ENCODE measurements at places on chromosomes 11 and 22.

GRCh38 chr22:42643634-42644421 lies 3.4 kb upstream of the ATP5MGL start:
- no peak for DNase-seq

- no peak for DNase-seq
Observed at GRCh38 chr22:20885017-20885556, 26.3 kb downstream of the SNAP29 start.

DNA sequence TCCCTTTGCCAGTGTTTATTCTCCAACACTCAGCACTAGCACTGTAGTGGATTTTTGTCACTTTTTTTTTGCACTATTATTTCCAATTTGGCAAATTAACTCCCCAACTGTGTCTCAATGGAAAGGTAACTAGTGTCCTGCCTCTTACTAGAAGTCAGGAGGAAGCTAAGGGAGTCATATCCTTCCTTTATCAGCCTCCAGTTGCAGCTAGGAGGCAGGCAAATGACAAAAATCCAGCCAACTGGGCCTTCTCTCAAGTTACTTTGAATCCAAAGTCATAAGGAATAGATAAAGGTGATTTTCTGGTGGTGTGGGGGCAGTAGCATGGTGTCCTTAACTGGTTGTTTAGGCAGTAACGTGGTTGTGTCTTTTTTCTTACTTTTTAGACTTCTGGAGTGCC lies 15.6 kb upstream of the P4HA3 start:
- no peak for DNase-seq

DNA sequence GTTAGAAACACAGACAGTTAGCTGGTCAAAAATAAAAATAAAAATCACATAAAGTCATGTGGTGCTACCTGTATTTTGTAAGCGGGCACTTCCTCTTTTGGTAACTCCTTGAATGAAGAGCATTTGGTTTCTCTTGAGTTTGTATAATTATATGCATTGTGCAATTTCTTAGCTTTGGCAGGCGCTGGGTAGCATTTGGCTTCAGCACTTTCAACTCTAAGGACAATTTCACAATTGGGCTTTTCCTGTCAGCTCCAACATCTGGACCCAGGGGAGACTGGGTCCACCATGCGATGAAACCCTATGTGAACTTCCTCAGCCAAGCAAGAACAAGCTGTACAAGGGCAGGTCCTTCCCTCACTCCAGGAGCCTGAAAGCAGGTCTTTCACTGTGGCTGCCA lies 169.1 kb downstream of the RRAS2 start:
- DNase-seq = no peak

DNA sequence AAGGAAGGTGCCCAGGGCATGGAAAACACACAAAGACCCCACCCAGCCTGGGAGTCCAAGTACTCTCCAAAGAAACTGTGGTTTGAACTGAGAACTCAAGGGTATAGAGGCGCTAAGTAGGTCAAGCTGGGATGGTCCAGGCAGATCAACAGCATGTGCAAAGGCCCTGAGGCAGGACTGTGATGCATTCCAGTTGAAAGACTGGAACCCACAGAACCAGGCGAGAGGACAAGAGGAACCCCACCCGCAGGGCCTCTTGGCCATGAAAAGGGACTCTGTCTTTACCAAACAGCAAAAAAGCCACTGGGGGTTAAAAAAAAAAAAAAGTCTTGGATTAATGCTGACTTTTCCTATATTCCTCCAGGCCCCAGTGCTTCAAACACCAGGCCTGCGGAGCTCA lies 14.3 kb downstream of the CARD10 start:
- no peak for DNase-seq

DNA sequence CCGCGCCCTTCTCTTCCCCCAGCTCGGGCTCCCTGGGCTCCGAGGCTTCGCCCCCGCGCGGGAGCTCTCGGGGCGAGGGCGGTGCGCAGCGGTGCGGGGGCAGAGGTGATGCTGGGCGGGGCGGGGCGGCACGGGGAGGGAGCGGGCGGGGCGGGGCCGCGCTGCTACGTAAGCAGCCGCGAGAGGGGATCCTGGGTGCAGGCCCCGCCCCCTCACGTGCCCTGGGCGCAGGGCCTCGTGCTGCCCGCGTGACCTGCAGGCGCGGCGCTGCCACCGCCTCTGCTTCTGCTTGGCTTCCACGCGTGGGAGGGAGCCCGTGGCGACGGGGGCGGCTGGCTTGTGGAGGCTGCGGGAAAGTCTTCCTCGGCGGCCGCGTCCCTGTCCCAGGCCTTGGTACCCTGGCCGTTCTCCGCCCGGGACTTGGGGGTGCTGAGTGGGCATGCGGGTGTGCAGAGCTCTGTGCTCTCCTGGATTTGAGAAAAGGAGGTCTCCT lies 132.6 kb upstream of the HSD17B12 start:
- no peak for DNase-seq

DNA sequence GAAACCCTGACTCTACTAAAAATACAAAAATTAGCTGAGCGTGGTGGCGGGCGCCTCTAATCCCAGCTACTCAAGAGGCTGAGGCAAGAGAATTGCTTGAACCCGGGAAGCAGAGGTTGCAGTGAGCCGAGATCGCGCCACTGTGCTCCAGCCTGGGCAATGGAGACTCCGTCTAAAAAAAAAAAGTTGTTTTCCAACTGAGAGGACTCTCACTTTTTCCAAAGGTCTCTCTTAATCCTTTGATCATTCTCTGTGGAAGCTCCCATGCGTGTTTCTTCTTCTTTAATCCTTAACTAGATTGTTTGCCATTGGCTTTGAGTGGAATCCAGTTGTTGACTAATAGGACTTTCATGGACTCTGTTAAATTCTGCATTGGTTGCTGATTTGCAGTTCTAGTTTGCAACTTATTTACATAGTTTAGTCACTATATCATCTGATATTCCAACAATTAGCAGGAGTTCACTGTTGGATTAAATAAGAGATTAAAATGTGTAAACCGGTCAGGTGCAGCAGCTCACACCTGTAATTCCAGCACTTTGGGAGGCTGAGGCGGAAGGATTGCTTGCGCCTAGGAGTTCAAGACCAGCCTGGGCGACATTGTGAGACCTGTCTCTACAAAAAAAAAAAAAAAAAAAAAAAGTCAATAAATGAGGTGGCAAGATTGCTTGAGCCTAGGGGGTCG lies 79.7 kb downstream of the C22orf31 start:
- no peak for DNase-seq

- no peak for DNase-seq
Observed at GRCh38 chr11:44960200-44960845, 9.6 kb upstream of the TP53I11 start.

- DNase-seq = no peak
Observed at GRCh38 chr22:25000686-25001085, 48.2 kb downstream of the KIAA1671 start.

DNA sequence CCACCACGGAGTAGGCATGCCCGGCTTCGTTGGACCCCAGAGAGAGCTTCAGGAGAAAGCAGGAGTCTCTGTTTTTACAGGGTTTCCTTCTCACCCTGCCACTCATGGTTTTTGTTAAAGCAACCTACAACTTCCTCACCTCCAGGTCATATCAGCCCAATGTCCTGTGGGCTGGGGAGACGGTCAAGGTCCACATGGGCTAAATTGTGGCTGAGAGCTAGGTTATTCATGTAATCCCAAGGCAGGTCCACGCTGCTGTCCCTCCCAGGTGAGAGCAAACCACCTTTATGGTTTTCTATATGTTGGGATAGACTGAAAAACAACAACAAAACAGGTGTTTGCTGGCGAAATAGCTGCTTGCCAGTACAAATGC lies 19.5 kb downstream of the TSPAN32 start:
- no peak for DNase-seq

GRCh38 chr11:93213622-93214021 lies 15.8 kb upstream of the SLC36A4 start:
- no peak for DNase-seq

DNA sequence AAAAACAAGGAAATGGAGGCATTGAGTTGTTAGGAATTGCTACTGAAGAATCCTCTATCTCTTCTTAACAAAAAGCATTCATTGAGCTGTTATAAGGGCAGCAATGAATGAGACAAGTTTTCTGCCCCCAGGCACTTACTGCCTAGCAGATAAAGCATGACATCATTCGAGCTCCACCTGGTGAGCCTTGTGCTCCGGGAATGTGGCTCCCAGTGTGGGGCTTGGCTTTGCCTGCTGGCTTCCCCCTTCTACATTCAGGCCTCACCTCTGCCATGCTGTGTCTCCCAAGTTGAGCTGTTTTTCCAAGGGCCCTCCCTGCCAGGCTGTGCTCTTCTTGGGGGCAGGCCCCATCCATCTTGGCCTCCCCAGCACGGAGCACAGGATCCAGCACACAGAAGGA lies 56.9 kb upstream of the EIF3D start:
- DNase-seq = no peak

DNA sequence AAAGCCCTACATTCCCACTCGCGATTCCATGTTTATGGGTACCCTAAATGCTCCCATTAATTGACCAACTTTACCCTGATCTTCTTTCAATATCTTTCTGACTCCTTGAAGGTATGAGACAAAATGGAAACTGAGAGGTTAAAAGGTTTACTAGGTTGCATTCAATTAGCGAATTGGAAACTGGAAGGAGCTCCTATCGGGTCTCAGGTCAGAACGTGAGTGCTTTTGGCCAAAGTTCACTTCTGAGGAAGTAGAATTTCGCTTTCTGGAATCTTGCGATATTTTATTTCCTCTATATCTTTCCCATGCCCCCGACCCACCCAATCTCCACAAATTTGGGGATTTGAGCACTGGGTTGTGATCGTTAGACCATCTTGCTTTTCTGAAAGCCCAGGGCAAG lies 2.6 kb downstream of the EHF start:
- no peak for DNase-seq

- no peak for DNase-seq
Observed at GRCh38 chr22:50012211-50013181, at the start of gene IL17REL. Gene IL17REL (minus strand): TSS chr22:50012765. CDS start chr22:50012646, 119 bp downstream.

- no peak for DNase-seq
Observed at GRCh38 chr22:35611891-35612576, 5.1 kb downstream of the MB start.

DNA sequence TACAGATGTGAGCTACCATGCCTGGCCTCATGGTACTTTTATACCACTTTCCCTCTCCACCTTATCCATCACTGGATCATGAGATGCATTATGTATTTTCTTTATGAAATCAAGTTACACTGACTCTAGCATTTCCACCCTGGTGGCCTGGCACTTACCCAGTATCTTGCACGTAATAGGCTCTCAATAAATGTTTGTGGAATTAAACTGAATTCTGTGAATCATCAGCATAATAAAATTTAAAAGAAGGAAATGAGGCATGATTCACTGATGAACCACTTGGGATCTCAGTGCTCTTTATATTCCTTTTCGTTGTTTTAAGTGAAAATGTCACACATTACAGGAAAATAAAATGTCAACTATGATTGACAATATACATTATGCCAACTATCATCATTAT lies 25.1 kb downstream of the ADM start:
- DNase-seq = no peak

DNA sequence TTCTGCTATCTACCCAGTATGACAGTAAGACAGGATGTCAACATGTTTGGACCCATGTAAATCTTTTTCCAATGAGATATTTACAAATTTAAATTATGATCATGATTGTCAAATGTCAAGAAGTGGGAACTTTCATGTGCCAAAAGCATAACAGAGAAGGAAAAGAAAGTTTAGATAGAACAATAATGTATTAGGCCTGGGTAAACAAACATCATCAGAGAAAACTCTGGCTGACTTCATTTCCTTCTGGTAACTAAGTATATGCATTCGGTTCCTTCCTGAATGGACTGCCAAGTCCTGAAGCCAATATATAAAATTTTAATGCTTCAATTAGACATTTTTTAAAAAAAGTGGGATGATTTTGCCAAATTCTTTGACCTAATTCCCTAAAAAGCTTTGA lies 16.5 kb downstream of the RNF141 start:
- DNase-seq = no peak

DNA sequence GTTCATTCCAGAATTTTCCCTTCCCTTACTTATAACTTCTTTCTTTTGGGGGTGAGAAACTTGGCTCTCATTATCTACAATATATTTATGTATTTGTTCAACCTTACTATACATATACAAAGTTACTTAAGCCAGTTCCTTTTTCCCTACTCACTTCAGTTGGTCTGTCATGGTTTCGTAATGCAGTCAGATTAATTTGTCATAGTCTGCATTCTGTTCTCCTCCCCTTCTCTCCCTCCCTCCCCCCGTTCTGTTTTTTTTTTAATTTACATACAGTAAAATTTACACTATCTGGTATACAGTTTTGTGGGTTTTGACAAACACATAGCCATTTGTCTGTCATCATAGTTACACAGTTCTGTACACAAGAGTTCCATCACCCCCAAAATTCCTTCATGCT lies 71.8 kb upstream of the ADORA2A start:
- DNase-seq = no peak

GRCh38 chr11:78350091-78350645 lies 67.5 kb downstream of the GAB2 start:
- DNase-seq = peak; percentile 23

DNA sequence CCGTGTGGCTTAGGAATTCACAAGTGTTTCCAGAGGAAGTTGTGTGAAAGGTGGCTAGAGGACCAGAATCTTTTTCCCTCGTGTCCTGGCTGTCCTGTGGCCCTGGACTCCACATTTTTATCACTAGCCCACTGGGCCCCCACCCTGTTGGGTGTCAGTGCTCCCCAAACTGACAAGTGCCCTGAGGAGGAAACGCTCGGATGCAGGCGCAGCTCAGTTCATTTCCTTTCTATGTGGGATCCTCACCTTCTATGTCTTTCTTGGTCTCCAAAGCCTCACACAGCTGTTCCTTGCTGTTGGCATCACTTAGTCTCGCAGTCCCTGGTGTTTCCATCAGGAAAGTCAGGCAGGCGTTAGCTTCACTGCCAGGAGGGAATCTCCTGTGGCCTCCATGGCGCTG lies 68.0 kb upstream of the KCNQ1OT1 start:
- DNase-seq = no peak

DNA sequence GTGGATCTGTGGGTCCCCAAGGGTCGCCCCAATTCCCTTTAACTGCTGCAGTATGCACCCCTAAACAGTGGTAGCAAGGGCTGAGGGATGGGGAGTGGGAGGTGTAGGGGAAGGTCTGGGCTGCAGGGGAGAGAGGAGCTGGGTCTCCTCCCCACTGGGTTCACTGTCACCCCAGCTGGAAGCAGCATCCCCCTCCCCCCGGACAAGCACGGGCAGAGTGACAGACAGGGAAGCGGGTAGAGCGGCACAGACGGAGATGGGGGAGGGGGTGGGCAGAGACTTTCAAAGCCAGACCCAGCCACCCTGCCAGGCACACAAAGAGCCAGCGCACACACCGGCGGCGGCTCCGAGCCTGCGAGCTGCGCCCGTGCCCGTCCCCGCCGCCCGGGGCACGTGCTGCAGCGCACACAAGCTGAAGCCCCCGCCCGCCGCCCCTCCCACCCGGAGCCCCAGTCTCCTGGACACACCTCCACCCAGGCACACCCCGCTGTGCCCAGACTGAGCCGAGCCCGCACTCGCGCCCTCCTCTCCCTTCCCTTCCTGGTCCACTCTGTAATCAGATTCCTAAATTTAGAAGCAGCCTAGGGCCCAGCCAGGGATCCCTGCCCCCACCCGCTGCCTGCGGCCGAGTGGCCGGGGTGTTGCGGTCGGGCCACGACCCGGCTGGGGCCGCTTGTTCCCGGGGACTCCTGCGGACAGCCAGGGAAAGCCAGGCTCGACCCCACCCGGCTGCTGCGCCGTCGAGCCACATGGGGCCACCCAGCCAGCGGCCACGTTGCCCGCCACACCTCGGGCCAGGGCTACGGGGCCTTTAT lies 935 bp upstream of the RCOR2 start:
- peak; percentile 53 for DNase-seq

Data from NCI-H446 (cell line).